Hypothalamus (tissue), 51 donors: ENCODE measurements at places on chromosomes 5 and 9.

DNA sequence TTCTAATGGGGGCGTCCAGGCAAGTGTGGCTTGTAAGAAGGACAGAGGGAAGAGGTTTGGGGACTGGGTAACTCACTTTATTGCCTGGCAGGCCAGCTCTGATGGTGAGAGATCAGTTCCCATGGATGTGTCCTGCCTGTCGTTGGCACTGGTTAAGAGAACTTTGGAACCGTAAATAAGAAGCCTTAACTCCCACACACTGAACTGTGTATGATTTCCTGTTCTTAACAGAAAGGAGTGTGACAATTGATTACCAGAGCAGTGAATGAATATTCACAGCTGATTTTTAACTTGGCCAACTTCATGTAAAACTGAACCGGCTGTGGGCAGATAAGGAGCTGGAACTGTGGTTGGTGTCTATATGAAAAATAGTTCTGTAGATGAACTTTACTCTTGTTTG, 63.2 kb downstream of the MEGF10 start:
- no peak for DNase-seq

- no peak for DNase-seq
These were observed 346.3 kb downstream of the NDUFS4 start for GRCh38 chr5:53906736-53907135.

- DNase-seq: no peak
These were observed 108.7 kb downstream of the CFAP90 start for GRCh38 chr5:7742241-7742656.

GRCh38 chr5:66829358-66829674, 233.1 kb downstream of the MAST4 start:
- no peak for DNase-seq

DNA sequence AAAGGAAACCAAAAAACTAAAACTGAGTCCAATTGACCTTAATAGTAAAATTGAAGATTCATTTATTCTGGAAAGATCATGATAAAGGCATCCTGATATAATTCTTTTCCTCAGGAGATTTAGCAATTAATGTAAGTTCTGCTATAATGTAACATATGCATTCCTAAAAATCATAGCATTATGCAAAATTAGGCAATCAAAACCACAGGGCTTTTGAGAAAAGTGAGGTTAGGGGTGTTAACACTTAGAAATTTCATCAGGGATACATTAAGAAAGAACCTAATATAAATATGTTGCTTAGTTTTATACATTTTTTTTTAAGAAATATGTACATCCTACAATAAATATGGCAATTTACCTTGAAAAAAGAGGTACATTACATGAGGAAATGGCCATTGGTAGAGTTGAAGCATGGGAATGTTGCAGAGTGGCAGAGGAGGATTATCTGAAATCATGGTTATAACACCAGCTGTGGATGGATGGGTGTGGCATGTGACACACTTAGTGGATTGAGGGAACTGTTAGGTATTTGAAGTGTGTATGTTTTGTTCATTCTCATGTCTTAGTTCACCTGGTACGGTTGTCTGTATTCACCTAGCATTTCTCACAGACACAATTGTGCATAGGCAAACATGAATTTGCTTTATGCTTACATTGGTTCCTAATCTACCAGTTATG, 51.1 kb downstream of the CCNH start:
- no peak for DNase-seq

GRCh38 chr5:39137819-39138451, 63.7 kb upstream of the RICTOR start:
- no peak for DNase-seq

GRCh38 chr9:114612272-114612923, 1.3 kb downstream of the TMEM268 start:
- DNase-seq: no peak

DNA sequence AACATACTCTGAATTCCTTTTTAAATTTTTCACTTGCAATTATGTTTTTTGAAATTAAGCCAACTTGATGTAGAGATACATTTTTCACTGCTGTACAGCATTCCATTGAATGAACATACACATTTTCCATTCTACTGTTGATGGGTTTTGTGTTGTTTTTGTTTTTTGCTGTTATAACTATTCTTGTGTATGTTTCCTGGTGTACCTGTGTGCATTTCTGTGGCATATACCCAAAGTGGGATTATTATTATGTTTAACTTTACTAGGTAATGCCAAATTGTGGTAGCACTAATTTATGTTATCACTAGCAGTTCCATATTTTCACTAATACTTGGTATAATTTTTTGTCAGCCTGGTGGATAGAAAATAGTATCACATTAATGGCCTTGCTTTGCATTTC, 2.7 kb downstream of the RFESD start:
- no peak for DNase-seq

GRCh38 chr5:168807287-168807686, 228.1 kb upstream of the PANK3 start:
- no peak for DNase-seq

DNA sequence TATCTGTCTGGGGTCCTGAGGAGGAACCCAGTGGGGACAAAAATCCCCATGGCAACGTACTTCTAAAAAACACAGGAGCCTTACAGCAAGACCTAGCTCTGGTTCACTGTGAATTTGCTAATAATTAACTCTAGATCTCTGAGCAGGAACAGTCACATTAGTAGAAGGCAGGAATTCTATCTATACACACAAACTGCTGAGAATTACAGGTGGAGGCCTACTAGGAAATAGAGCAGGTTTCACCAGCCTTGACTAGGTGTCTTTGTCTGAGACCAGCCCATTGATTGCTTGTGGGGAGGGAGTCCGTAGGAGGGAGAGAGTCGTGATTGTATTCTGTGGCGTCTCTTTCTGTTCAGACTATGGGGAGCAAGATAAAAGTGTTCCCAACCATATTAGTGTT, 44.8 kb downstream of the PRLR start:
- no peak for DNase-seq

DNA sequence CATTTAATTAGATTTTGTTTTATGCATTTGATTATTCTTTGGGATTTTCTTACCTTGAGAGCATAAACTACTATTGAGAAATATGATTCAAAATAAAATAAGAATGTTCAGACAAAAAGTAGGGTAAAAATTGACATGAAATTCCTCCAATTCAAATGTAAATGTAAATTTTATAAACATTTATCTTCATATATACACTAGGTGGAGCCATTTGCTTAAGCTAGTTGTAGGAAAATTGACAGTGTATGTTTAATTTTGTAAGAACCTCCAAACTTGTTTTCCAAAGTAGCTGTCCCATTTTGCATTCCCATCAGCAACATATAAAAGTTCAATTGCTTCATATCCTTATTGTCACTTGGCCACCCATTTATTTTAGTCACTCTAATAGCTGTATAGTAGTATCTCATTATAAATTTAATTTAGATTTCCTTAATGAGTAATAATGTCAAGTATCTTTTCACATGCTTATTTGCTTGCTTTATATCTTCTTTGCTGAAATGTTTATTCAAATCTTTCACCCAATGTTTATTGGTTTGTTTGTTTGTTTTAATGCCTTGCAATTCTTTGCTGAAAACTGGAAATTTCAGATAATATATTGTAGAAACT, 37.6 kb upstream of the SLCO6A1 start:
- no peak for DNase-seq

DNA sequence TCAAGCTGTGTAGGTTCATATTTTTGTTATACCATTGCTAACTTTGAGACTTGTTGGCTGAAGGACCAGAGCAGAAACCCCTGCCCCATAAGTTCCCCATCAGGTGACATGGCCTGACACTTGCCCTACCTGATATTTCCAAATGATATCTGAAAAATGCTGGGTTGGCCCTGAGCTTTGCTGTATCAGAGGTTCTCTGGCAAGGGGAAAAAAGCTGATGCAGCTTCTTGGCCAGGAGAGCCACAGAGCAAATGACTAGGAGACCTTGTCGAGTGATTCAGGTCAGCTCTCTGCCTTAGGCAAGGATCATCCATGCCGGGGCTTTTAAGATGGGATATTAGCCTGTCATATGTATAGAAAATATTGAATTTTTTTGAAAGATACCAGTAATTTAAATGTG, 2.9 kb upstream of the MEGF9 start:
- no peak for DNase-seq
